ENCODE measurements at places on chromosomes 1 and 21.

DNA sequence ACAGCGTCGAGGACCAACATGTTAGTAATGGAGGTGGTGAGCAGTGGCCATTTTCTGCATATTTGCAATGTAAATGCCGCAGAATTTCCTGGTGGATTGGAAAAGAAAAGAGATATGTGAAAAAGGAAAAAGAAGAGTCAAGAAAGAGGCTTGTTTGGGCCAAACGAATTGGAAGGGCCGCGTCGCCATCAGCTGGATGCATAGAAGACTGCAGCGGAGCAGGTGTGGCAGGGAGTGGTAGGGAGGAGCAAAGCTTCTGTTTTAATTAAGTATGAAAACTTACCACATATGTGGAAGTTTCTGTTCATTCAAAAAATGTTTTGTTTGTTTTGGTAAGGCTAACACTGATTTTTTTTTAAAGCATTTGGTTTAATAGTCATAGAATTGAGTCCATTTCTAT, 690.7 kb downstream of the NCAM2 start:
- DNase-seq, result no peak

DNA sequence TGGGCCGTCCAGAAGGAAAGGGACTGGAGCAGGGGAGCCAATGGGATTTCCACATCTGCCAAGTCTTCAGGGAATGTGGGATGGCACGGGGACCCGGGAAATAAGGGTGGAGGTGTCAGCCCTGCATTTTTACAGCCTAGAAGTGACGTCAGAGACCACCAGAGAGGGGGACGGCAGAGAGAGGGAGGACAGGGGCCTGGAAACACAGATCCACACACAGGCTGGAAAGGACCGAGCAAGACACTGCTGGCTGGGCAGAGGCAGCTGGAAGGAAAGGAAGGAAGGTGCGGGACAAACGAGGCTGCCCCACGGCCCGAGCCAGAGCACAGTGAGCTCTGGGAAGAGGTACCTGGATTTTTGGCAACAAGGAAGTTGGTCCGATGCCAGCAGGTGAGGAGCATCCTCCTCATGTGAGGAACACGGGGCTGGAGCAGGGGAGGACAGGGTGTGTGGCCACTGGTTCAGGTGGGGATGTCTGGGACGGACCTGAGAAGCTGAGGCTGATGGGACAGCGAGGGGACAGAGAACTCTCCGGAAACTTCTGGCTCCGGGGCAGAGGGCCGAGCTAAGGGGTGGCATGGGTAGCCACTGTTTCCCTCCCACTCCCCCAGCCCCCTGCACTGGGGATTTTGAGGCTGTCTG, 138.3 kb downstream of the PGBD5 start:
- no peak for DNase-seq

- DNase-seq, result no peak
These were observed 37.1 kb upstream of the ARF1 start for GRCh38 chr1:228045405-228045804.

- DNase-seq, result no peak
These were observed 664.4 kb downstream of the LMO4 start for GRCh38 chr1:87993051-87993450.

DNA sequence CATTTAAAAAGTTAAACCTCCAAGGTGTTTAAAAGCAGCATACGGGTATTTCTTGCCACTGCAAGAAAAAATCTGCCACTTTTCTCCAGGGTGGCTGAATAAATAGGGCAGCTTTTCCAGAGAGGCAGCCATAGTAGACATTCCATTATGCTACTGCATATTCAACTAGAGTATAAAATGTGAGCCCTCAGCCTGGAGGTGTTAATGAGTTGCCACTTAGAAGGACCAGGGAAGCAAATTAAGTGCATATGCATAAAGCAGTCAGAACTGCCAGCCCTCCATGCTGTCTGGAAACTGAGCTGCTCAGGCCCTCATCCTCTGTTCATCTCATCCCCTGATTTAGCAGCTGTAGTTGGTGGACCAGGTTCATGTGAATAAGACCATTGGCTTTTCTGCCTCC, 99.4 kb downstream of the DIRAS3 start:
- no peak for DNase-seq

- DNase-seq, result no peak
These were observed 1.3 kb upstream of the SPRR3 start for GRCh38 chr1:153000294-153000693.

DNA sequence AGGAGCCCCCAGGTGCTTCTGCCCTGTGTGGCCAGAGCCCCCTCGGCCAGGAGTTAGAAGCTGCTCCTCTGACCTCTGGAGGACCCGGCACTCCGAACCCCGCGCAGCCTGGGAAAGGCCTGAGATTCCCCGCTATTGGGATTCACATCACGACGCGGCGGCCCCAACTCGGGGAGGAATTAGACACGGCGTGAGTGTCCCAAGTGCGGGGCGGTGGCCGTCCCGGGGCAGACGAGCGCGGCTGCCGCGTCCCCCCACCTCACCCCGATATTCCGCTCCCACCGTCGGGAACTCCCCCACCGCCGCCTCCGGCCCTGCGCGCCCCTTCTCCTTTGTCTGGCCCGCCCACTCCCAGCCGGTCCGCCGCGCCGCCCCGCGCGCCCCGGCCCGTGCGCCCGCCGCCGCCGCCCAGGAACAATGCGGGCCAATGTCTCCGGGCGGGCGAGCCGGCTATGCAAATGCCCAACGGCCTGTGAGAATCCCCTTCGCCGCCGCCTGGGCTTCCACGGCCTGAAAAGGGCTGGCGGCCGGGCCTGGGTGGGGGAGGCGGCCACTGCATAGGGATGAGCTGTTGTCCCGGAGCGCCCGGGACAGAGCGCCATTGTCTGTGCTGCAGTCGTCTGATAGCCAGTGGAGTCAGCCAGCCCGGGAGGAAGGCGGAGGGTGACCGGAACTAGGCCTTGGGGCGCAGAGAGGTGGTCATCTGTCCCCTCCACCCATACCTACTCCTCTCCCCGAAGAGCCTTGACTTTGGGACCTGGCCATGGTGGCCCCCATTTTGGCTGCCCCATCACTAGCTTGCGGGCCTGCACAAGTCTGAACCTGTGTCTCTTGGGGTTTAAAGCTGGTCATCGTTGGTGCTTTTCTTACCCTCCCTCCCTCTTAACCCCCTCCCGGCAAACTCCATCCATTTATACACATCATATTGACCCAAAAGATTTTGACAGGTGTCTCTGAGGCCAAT, 19.4 kb downstream of the RHBG start:
- DNase-seq, result peak; percentile 71

DNA sequence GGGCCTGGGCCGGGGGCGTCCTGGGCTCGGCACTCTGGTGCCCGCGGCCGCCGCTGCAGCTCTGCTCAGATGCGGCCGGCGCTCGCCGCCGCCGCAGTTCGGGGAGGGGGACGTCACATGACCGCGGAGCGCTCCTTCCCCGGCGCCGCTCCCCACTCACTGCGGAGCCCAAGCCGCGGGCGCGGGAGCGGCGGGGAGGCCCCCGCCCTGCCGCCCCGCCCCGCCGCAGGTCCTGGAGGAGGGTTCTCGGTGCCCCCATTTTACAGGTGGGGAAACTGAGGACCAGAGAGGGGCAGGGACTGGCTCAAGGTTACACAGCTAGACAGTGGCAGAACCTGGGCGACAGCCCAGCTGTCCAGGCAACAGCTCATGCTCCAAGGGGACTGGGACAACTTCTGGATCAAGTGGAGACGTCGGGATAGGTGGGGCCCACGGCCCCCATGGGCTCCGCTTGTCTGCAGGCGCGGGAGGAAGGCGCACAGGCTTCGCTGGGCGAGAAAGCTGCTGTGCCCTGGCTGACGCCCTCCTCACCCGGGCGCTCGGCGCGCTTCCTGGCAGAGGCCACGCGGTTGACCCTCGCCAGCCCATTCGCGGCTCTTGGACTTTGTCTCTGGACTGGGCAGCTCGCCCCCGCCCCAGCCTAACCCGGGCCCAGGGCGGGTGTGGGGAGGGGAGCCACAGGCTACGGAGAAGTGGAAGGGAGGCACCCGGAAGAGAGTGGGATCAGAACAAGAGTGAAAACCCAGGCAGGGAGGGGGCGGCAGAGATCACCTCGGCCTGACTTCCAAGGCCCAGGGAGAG, at the start of gene RAP1GAP:
Gene RAP1GAP (minus strand): TSS at position 100 of the 801 bp plus-strand sequence. CDS start 49,325 bp downstream, outside the sequence.
- DNase-seq, result peak; percentile 64

DNA sequence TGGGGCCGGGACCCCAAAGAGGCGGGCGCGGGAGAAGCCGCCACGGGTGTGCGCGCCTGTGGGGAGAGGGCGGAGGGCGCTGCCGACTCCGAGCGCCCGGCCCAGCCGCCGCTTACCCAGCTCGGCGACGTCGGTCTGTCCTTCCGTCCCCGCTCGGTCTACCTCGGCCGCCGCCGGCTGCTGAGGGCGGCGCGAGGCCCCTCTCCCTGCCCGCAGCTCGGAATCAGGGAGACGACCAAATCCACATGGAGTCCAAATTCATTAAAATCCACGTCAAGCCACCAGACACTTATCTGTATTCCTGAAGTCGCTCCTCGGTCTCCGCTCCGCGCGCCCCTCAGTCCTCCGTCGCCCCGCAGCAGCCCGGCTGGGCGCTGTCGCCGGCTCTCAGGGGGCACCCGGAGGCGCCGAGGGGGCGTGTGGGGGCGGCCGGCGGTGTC, 637 bp downstream of the PLXNA2 start:
- no peak for DNase-seq

- no peak for DNase-seq
These were observed 11.5 kb downstream of the TRIM46 start for GRCh38 chr1:155184835-155185782.

DNA sequence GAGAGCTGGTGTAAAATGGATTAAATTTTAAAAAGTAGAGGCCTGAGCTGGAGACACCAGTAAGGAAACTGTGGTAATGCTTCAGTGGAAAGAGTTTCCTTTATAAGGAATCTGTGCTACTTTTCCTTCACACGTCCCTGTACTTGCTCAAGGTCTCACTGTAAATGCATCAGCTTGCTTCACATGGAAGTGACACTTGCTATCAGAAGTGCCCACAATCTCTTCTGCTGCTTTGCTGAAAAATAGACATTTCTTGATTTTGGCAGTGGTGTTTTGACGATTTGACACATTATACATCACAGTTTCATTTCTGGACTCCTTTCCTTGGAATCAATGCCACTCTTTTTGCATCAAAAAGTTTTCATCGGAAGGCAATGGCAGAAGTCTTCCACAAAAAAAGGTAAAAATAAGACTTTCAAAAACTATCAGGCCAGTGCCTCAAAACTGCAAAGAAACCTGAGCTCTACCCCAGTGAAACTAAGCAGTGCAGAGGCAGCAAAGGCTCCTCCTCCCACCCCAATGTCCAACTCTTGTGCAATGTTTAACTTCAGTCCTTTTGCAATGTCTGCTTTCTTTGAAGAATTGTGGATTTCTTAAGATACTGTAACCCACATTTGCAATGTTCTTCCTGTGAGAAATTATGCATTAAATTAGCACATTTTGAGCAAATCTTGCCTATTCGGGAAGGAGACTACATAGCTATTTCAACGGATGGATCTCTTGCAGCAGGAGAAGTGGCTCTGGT, 18.4 kb upstream of the TSPAN2 start:
- DNase-seq, result no peak

Data from retina (tissue), 1 donor.